ENCODE measurements at places on chromosomes 1 and 21.

DNA sequence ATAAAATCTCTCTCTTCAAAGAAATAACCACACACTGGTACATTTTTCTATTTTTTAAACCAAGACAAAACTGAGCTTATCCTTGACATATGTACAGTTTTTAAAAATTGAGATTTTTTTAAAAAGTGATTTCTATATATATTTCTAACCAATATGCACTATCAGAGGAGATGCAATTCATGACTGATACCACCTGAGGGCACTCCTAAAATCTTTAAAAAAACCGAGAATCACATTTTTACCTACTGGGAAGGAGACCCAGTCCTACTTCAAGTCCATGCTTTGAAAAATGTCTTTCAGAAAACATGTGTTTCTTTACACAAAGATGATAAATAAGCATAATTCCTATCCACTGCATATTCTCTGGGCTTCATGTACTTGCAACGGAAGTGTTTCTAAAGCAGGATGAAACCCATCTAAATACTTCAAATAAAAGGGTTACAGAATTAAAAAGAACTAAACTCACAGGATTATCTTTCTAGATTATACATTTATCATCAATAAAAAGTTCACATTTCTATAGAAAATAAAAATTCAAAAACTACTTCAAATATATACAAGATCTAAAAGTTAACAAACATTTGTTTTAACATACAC is 98.6 kb downstream of the ENAH start:
- DNase-seq: no peak

DNA sequence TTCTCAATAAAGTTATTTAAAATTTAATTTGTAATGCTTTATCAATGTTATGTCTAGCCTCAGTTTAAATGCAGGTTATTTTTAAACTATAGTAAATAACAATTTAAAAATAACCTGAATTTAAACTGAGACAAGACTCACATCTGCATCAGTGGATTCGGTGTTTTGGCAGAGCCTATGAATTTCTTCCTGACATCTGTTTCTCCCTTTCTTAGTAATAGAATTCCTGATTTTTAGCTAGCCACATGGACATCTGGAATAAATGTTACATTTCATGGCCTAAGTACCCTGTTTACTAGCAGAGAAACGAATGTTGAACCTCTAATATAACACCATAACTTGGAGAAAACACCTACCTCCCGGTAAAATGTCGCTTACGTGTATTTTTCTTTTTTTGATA is 1141.6 kb upstream of the ADGRL2 start:
- DNase-seq: no peak

- DNase-seq: no peak
Measured at GRCh38 chr1:200247518-200247917, 162.3 kb downstream of the ZNF281 start.

GRCh38 chr1:229027622-229028182 is 243.2 kb upstream of the RAB4A start:
- peak; percentile 8 for DNase-seq

GRCh38 chr1:68281946-68282615 is 49.8 kb upstream of the WLS start:
- DNase-seq: no peak

DNA sequence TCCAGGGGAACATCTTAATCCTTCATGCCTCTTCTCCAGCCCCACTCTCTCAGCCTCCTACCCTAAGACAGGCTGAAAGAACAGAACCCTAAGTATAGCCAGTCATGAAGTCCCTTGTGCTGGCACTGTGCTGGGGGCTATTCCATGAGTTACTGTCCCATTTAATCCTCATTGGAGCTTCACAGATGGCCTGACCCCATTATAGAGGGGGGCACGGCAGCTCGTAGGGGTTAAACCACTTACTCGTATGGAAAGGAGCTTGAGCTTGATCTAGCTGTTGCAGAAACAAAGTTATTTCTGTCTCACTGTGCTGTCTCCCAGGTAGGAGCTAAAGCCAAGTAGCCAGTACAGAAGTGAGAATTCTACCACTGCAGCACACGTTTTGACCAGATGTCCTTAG is 203.2 kb upstream of the COA6 start:
- DNase-seq: no peak

DNA sequence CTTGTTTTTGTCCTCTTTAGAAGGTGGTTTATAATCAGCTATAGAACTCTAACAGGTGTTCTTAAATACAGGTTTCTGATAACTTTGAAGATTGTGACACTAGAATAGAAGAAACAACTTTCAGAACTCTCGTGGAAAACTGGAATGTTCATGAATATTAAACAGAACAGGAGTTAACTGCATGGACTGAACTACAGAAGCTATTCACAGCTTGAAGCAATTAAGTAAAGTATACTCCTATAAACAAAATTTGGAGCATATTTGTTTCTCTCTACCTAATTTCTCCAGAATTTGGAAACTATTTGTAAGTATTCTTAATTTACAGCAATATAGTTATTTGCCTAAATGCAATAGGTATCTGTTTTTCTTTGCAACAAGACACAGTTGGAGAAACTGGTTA is 824.8 kb downstream of the ADGRL2 start:
- DNase-seq: no peak

- DNase-seq: no peak
Measured at GRCh38 chr21:35942211-35943144, 117.8 kb downstream of the SETD4 start.

- no peak for DNase-seq
Measured at GRCh38 chr21:39525129-39525528, 73.4 kb downstream of the SH3BGR start.

DNA sequence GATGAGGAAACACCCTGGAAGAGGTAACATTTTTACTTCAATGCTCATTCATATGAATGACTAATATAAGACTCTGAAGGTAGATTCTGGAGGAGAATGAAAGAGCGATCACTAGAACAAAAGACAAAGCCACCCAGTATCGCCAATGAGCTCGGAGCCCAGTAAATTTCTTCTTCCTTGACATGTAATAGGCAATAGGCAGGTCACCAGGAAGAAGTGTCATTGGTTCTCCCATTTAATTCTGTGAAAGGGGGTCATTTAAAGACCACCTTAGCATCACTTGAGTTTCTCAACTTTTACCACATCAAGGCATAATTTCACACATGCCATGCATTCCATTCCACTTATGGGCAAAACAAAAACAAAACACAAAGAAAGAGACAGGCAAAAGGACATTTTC is 7.9 kb downstream of the TNFSF18 start:
- DNase-seq: no peak

DNA sequence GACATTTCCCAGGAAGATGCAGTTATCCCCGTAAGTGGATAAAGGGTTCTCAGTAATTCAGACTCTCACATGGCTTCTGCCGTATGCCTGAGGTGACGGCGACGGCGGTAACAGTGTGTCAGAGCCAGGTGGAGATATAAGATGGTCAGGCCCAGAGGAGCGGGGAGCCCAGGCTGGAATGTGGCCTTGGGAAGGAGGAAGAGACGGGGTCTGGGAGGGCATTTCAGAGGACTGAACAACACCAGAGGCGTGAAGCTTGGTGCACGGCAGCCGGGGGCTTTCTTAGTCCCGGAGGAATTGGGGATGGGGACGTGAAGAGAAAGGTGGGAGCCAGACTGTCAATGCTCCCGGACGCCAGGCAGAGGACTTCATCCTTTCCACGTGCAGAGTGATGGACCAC is 1.0 kb downstream of the RER1 start:
- no peak for DNase-seq

DNA sequence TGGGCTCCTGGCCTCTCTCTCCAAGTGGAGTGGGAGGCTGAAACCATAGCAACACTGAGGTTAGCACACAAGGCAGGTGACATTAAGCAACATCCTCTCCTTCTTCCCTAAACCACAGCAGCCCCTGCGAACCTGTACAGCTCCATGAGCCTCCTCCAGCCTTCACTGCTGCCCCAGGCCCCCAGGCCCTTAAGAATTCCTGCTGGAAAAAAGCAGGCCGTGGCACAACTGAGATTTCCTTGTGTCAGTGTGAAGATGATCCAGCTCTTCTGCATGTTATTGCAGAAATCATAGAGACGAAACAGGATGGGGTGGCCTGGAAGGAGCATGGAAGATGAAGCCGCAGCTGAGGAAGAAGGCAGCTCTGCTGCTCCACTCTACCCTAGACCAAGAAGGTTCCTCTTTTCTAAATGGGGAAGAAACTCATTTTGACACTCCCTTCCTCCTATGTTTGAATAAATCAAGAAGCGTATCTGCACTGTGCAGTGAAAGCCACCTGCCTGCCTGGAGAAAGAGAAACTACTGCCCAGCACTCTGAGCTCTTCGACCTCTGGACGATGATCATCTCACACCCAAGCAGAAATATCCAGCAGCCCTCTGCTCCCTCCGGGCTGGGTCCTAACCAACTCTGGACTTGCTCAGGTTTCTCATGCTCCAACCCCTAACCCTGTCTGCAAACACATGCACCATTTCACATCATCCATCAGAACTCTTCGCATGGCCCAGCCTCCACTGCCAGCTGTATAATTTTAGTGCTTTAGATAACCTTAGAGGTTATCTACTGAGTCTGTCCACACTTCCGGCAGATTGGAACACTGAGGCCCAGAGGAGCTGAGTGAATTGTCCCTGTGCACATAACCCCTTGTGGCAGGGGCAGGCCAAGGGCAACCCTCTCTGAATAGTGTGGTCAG is 20.7 kb downstream of the SH3BP5L start:
- DNase-seq: no peak

- DNase-seq: no peak
Measured at GRCh38 chr1:232682248-232682647, 52.3 kb upstream of the SIPA1L2 start.
